Kidney glomerular epithelial cell (primary cell): ENCODE measurements at places on chromosomes 1 and 21.

- no peak for DNase-seq
Measured at GRCh38 chr1:29647581-29647980, 411.3 kb downstream of the PTPRU start.

DNA sequence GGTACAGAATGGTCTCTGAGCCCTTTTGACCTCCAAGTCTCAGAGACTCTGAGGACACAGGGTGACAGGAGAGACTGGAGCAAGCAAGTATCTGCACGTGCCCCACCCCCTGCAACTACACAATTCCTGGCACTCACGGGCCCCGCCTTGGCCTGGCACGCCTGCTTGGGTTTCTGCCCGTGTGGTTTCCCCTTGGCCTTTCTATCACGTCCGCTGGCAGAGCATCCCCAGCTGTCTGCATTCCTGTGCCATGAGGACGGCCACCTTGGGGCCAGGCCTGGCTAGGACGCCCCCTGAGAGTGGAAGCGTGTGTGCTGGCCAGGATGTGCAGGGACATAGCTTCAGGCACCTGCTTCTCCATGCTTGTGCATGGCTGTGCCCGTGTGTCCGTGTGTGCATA, 14.3 kb upstream of the EDN2 start:
- peak; percentile 61 for DNase-seq

- no peak for DNase-seq
Measured at GRCh38 chr1:50644447-50645105, 221.3 kb upstream of the DMRTA2 start.

GRCh38 chr1:1540818-1541628, 599 bp upstream of the TMEM240 start:
- DNase-seq = no peak

GRCh38 chr1:218658899-218659298, 313.8 kb downstream of the TGFB2 start:
- DNase-seq = peak; percentile 81

- DNase-seq = no peak
Measured at GRCh38 chr1:114003431-114003830, 24.2 kb downstream of the OLFML3 start.

- DNase-seq = no peak
Measured at GRCh38 chr1:214402613-214403083, 121.7 kb downstream of the SMYD2 start.

DNA sequence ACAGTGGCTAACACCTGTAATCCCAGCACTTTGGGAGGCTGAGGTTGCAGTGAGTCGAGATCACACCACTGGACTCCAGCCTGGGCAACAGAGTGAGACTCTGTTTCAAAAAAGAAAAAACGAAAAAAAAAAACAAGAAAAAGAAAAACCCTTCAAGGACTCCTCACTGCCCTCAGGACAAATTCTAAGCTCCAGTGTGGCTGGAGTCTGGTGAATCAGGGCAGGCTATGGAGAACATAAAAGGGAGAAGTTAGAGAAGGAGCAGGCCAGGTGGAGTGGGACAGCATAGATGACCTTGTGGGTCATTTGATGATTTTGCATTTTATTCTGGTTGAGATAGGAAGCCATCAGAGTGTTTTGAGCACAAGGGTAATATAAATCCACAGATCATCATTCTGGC, 12.5 kb upstream of the UAP1 start:
- no peak for DNase-seq

DNA sequence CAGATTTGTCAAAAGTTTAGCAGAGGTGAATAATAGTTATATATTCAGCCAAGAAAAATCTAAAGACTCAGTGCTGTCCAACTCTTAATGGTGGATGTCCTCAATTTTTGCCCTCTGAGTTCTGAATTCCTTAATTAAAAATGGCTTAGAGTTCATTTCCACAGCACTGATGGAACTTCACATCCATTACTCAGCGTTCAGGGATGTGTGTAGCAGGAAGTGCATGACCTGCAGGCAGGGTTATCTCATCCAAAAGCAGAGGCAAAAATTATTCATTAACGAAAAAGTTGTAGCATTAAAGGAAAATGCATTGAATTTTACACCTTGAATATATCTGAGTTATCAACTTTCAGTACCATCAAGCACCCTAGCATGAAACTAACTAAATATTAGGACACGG, 96.7 kb downstream of the ZP4 start:
- DNase-seq = peak; percentile 45

DNA sequence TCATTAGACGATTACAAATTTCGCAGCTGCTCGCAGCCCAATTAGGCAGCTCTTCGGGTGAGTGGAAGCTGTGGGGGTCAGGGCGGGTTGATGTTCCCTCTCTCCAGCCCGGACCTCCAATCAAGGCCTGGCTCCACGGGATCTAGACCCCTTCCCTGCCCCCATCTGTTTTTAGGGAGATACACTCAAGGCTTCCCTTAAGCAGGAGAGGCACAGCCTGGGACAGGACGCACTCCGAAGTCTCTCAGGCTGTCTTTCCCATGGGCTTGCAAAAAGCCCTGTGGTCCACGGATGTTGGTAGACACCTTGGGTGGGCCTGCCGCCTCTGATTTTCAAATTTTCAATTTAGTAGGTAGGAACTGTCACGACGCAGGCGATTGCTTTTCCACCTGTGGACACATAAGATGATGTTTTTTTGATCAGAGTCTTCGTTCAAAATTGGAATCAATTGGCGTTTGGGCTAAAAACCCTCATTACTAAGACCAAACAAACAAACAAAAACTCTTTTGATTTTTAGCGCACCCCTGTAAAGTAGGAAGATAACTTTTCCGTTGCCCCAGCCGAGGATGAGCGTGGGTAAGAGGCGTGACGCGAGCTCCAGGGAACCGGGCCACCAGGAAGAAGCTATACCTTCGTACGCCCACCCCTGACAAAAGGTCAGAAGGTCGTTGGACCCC, 2.5 kb upstream of the LHX8 start:
- DNase-seq = no peak

- peak; percentile 22 for DNase-seq
Measured at GRCh38 chr1:76939050-76939816, 72.0 kb downstream of the ST6GALNAC5 start.

DNA sequence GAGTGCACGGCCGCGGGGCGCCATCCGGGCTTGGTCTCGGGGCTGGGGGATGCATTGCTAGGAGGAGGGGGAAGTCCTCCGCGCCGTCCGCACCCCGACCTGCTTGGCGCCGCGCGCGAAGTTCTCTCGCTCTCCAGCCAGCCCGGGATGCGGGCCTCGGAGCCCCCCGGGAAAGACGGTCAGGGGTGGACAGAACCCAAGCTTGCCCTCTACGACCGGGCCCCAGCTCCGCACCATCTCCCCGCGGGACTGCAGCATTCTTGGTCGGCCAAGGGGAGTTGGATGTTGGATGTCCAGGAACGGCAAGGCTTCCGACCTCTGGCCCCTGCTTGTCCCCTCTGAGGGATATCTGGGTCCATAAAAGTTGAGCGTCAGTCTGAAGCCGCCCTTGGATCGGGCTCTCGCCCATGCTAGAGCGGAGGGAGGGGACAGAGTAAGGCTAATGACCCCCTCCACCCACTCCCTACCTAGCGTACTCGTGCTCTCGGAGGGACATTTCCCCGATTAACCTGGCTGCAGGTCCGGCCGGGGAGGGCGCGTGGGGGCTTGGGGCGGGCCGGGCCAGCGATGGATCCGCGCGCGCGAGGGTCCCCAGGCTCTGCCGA, 522 bp downstream of the DISP3 start:
- no peak for DNase-seq

DNA sequence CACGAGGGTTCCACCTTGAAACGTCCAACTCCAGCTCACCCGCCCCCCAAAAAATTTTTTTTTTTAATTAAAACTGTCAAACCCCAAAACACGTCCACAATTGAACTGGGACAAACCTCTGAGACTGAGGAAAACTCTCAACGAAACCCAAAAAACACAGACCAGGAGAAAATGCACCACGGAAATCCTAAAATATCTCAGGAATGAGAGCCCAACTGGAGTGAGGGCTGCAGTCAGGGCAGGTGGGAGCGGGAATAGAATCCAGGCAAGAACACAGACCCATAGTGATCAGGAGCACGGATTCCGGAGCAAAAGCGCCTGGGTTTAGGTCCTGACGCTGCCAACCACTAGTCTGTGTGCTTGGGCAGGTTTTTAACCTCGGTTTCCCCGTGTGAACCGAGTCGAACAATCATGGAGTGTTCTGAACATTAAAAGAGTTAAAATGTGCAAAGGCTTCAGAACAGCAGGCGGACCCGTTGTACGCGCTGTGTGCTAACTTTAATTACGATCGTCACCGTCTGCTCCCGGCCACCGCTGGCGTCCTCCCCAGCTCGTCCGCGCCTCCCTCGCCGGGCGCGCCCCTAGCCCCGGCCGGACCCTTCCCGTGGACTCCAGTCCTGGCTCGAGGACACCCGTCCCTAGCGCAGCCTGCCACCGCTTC, 624 bp downstream of the ARHGAP29 start:
- DNase-seq = no peak

DNA sequence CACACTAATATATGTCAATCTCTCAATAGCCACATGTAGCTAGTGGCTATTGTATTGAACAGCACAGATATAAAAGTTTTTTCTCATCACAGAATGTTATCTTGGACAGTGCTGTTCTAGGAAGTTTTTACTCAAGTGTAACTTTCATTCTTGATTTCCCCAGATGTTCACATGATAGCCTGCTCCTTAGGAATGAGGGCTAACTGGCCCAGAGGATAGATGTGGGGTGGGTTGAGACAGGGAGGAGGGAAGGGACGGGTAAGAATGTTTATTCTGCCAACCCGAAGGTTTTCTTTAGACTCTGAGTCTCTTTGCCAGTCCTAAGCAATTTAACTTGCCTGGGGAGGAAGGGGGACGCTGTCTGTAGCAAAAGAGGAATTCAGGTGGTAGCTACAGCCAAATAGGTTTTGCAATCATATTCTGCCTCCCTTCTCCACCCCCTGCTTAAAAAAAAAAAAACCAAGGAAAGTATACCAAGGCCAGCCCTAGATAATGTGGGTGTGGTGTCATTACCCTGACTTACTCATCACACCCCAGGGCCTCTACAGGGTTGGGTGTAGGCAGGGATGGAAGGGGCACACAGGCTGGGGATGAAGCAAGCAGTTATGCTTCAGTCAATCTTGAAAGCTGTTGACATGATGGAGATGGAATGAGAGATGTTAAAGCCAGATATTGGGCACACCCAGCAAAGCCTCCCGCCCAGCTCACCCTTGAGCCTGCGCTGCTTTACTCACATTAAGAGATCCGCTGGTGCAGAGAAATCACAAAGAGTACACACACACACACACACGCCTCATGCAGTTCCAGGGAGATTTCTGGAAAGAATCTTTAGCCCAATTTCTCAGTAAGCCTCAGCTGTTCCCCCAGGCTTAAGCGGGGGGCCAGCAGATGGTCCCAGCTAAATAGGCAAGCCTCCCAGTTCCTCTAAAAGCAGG, 59.9 kb downstream of the PLXNA2 start:
- peak; percentile 92 for DNase-seq

GRCh38 chr1:104856091-104856490, 1106.4 kb downstream of the AMY1C start:
- DNase-seq = no peak

DNA sequence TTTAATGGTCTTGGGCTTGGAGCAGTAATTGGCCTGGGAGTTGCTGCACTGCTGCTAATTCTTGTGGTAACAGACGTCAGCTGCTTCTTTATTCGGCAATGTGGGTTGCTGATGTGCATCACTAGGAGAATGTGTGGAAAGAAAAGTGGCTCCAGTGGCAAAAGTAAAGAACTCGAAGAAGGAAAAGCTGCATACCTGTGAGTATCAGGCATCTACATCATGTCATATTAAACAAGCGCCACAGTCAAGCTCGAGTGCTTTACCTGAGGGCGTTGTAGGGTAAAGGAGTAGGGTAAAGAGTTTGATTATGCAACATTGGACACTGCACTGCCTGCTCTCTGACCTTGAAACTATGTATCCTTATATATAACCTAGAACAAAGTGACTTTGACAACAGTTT, 510.6 kb downstream of the NCAM2 start:
- DNase-seq = no peak

DNA sequence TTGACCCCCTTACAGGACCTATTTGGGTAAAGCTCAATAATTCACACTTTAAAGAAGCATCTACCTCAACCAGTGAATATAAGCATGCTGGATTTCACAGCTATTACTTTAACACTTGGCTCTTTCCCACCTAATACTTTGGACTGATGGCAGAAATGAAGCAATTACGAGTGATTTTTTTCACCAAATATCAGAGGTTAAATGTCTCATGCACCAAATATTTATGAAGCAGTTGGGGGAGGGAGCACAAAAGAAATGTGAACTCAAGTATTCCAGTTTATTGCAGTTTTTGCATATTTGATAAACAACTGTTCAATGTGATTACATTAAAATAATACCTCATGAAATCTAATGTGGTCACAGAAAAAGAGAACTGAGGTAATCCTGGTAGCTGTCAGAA, 223.6 kb downstream of the LRRC7 start:
- DNase-seq = no peak

DNA sequence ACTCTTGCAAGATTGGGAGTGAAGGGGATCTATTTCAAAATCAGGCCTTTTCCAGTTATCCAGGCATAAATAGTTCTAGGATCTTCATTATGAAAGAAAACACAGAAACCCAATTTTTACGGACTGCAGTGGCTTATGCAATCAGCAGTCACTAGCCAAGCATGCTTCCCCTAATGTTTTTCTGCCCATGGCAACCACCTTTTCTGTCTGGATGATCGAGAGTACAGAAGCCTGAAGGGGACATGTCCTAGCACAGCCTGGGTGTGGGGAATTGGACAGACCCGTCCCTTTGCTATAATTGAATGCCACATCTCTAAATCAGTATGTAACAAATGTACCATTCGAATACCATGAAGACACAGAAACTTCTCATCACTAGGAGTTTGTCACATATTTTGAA, 29.8 kb upstream of the NCAM2 start:
- no peak for DNase-seq

DNA sequence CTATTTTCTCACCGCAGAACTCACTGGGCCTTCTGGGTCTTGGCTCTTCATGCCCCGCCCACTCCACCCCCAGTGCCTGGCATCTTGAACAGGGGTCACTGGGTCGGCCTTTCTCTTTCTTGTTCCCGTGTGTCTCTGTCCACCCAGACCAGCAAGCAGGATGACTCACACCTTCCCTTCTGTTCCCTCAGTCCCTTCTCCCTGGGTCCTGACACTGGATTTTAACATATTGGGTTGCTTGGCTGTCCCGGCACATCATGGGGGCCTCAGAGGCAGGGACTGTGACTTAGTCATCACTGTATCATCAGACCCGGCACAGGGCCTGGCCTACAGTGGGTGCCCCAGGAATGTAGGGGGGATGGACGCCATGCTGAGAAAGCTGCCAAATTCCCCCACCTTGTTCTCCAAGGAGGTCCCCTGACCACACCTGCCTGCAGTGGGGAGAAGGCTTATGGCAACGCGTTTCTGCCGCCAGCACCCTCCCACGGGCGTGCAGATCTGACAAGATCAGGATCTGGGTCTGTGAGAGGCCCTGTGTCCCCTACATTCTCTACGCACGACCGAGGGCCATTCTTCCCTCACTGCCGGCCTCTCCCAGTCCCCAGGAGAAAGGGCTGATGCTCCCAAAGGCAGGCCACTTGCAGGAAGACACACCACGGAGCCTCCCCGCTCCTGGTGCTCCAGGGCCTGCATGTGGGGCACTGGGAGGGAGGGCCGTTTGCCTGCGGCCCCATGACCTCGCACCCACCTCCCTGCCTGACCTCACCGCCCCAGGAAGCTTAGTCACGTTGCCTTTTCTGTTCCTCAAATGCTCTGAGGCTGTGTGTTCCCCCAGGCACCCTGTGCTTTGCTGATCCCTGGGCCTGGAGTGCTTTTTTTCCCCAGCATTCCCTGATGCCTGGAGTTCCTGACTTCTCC, 157.2 kb upstream of the TMEM51 start:
- peak; percentile 86 for DNase-seq
